ENCODE measurements at places on chromosomes 3 and 15.

GRCh38 chr3:11407644-11408043, 135.4 kb downstream of the ATG7 start:
- DNase-seq = no peak

- no peak for DNase-seq
Measured at GRCh38 chr15:80595396-80595795, 99.7 kb upstream of the ABHD17C start.

- DNase-seq = no peak
Measured at GRCh38 chr3:15330031-15330596, 2.3 kb downstream of the SH3BP5 start.

DNA sequence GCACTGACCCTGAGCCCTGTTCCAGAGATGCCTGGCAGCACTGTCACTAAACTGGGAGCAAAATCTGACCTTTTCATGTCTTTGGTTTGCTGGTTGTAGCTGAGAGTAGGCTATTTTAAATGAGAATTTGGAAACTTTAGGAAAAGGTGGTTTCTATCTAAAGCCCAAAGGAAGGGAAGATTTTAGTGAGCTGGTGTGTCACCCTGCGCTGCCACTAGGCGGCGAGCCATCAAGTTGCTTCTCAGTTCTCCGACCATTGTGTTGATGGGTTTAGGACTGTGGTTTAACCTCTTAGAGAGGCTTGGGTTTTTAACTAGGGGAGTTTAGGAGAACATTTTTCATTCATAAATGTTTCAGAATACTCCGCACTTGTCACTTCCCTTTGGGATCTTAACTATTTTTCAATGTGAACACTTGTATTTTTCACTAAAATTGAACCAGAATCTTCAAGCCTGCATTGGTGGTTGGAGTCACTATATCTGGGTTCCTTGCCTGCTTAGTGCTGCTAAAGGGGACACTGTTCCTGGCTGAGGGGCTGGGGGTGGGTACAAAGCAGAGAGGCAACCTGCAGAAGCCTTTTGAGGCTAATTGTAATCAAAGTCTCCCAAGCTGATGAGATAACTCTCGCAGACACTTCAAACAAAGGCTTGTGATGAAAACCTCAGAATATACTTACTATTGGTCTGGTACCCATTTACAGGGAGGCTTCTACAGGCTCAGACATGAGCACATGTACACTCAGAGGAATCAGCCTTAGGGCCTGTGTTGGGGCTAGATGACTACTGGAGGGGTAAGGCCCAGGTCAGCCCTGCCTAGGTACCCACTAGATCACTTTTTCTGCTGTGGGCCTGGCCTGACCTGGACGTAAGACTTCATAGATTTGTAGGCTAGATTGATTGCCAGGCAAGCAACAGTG, 16.8 kb downstream of the EXOSC7 start:
- no peak for DNase-seq

- peak; percentile 27 for DNase-seq
Measured at GRCh38 chr3:126540342-126540849, 16.4 kb downstream of the CHST13 start.

GRCh38 chr3:184591789-184592188, 30.2 kb downstream of the EPHB3 start:
- no peak for DNase-seq

- DNase-seq = no peak
Measured at GRCh38 chr15:98666441-98666840, 18.1 kb downstream of the IGF1R start.
